Astrocyte of the cerebellum (primary cell): ENCODE measurements at places on chromosomes 2 and 18.
A peak's percentile ranks its signal among the peaks of the same experiment; 100 is the strongest.

GRCh38 chr2:118464546-118465265, 376.4 kb downstream of the INSIG2 start:
- DNase-seq: no peak

DNA sequence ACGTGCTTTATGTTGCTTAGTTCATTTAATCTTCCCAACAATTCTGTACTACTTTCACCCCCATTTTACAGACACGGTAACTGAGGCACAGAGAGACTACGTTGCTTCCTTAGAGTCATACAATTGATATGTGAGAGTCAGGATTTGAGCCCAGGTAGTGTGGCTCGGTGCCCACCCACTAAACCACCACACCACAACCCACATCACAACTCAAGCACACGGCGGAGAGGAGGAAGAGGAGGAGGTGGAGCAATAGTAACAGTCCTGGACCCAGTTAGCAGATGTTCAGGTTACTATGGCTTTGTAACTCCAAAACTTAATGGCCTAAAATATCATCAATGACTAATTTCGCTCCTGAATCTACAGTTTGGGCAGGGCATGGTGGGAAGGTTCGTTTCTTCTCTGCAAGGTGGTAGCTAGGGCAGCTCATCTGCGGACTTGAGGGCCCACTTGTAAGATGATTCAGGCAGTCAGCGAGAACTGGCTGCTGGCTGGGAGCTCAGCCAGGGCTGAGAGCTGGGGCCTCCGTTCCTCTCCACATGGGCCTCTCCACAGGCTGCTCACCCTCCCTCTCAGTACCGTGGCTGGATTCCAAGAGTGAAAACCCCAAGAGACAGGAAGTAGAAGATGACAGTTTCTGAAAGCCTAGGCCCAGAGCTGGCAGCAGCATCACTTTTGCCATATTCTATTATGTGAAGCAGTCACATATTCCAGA, 167.1 kb downstream of the ZFP36L2 start:
- peak; percentile 88 for DNase-seq

- DNase-seq: no peak
These were observed 2.5 kb upstream of the SP100 start for GRCh38 chr2:230413479-230413878.

DNA sequence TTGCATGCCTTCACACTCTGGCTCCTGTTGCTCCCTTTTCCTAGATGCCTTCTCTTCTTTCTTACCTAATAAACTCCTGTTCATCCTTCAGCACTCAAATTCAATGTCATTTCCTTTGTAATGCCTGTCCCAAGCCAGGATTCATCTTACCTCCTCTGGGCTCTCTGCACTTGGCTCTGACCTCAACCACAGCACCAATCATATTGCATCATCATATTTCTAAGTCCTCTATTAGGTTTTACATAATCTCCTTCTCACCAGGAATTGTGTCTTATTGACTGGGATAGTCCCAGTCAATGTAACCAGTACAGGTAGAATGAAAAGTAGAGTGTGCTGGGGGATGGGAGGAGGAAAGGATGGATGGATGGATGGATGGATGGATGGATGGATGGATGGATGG, 187.1 kb downstream of the NRP2 start:
- no peak for DNase-seq

GRCh38 chr2:82731824-82732223, 1727.3 kb downstream of the SUCLG1 start:
- DNase-seq: no peak
